ENCODE measurements at places on chromosomes 4 and X. TPM values are rescaled to one million over a fixed set of nuclear protein-coding genes. Genes with fewer than 3 reads are reported as not detected.

- H3K27ac ChIP-seq, result no peak overlapping the region
- H3K27me3 ChIP-seq, result no peaks in the 10 kb centered on the region
- H3K4me1 ChIP-seq, result peaks cover 4% of the 10 kb centered on the region
- DNase-seq, result no peak
These were observed 866.9 kb upstream of the FRG1 start for GRCh38 chr4:189073739-189074138.

PPP2R3B gene
- polyA plus RNA-seq, result 13.7 TPM

DNA sequence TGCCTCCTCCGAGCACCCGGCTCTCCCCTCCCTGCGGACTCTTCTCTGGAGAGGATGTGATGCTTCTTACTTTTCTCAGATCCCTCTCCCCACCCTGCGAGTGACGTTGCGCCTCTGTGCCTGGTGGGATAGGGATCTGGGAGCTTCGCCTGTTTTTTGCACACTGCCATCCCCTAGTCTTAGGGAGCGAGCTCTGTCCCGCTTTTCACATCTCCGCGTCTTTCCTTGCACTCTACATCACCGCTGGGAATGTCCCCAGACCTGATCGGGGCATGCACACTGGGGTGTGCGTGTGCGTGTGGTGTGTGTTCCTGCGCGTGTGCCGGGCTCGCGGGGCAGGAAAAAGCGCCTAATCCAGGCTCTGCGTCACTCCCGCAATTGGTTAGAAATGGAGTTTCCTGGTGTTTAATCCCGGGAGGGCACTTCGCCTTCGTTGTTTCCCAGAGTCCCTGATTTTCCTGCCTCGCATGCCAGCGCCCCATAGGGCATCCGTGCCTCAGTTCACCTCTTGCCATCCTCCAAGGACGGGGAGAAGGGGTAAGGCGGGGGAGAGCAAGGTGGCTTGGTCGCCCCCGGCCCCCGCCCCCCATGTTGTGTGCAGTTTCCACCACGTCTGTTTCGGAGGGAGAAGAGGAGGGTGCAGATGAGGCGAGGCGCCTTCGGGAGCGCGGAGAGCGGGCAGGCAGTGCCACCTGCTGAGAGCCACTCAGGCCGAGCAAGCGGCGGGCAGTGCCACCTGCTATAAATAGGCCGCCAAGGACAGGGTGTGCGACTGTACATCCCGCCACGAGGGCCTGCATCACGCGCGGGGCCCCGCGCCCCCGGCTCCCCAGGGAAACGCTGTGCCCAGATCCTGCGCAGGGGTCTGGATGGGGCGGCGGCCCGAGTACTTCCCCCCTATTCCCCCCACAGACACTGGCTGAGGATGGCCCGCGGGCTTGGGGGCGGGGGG lies 759 bp upstream of the TBC1D1 start:
- H3K36me3 ChIP-seq, result no peaks in the 10 kb centered on the region
- H3K27me3 ChIP-seq, result peaks cover 47% of the 10 kb centered on the region
- no peaks in the 10 kb centered on the region for H3K4me1 ChIP-seq
- DNase-seq, result peak; percentile 1

KLB gene
- polyA plus RNA-seq, result not detected

RXFP1 gene
- polyA plus RNA-seq, result not detected

- H3K36me3 ChIP-seq, result no peaks in the 10 kb centered on the region
- DNase-seq, result peak; percentile 87
- H3K4me1 ChIP-seq, result peaks cover 8% of the 10 kb centered on the region
- H3K4me3 ChIP-seq, result peak overlapping the region; percentile 79
These were observed 410 bp upstream of the AMER1 start for GRCh38 chrX:64205735-64206501.

DNA sequence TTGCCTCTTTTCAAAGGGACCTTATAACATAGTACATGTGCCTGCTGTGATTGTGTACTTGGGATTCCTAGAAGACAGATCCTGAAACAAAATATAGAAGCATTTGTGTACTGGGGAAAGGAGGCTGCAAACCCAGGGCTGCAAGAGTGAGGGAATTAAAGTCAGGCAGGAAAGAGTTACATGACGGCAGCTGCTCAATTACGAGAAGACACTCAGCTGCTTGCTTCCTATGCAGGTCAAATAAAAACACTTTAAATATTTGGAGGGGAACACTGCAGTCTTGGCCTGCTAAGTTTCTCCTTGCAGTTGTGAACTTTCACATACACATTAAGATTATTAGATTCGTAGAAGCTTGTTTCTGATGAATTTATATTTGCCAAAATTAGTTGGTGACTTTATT lies 191.9 kb upstream of the CXCL13 start:
- no peak overlapping the region for H3K27ac ChIP-seq
- H3K36me3 ChIP-seq, result no peaks in the 10 kb centered on the region
- DNase-seq, result no peak
- H3K27me3 ChIP-seq, result peaks cover 1% of the 10 kb centered on the region

GRCh38 chr4:78938868-78939666 lies at the start of gene PAQR3:
PAQR3 (minus strand) TSS chr4:78939438; CDS start chr4:78939224, 214 bp downstream.
- peak within 1 kb of the TSS; percentile 64 for H3K27ac ChIP-seq
- peak within 1 kb of the TSS; percentile 100 for H3K4me3 ChIP-seq
- peak; percentile 76 for DNase-seq
- peaks cover 8% of the 10 kb centered on the region for H3K27me3 ChIP-seq
- no peaks in the 10 kb centered on the region for H3K36me3 ChIP-seq

DBET gene
- not detected for polyA plus RNA-seq

GRCh38 chr4:1631136-1631535 lies 53.0 kb downstream of the FAM53A start:
- H3K27ac ChIP-seq, result no peak overlapping the region
- no peaks in the 10 kb centered on the region for H3K36me3 ChIP-seq
- no peak overlapping the region for H3K4me3 ChIP-seq
- no peak for DNase-seq

DNA sequence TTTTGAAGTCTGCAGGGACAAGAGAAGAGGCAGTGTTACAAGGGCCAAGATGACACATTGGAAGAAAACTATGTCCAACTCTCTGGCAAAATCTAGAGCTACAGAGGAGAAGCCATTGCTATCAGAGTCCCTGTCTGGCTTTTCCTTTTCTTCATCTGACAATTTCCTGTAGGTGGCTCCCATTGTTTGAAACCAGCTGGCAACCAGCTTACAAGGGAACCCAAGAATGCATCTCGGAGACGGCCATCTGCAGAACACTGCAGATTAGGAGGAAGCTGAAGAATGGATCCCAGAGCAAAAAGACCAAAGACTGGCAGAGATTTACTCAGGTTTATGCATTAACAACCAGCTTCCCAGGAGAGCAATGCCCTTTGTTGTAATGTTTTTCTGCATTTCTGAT lies 216.2 kb upstream of the CTSO start:
- DNase-seq, result no peak
- H3K27me3 ChIP-seq, result no peaks in the 10 kb centered on the region
- no peak overlapping the region for H3K4me3 ChIP-seq
- H3K4me1 ChIP-seq, result peaks cover 5% of the 10 kb centered on the region
- no peak overlapping the region for H3K27ac ChIP-seq
- H3K36me3 ChIP-seq, result no peaks in the 10 kb centered on the region

GRCh38 chr4:163920426-163920825 lies 425.9 kb downstream of the TMA16 start:
- no peaks in the 10 kb centered on the region for H3K36me3 ChIP-seq
- no peaks in the 10 kb centered on the region for H3K27me3 ChIP-seq
- H3K4me1 ChIP-seq, result no peaks in the 10 kb centered on the region
- H3K4me3 ChIP-seq, result no peak overlapping the region
- no peak for DNase-seq
- H3K27ac ChIP-seq, result no peak overlapping the region

MID1 gene
- polyA plus RNA-seq, result 36.6 TPM

DNA sequence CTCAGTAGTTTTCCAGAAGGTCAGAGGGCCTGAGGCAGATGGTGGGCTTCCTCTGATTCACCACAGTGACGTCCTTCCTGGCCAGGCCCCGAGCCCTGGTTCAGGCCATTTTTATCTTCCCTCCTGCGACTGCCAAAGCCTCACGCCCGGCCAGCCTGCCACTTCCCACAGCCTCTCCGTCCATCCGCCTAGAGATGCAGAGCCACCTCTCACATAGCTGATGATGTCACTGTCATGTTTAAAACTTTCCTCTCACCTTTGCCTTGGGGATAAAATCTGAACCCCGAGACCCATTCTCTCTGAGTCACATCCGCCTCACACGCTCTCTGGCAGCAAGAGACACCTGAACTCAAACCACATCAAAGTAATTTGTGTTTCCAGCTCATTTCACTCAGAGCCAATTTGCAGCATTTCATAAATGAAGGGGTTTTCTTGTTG lies 175.3 kb downstream of the QDPR start:
- no peaks in the 10 kb centered on the region for H3K4me1 ChIP-seq
- H3K4me3 ChIP-seq, result no peak overlapping the region
- H3K27me3 ChIP-seq, result peaks cover 4% of the 10 kb centered on the region
- H3K27ac ChIP-seq, result no peak overlapping the region
- peak; percentile 48 for DNase-seq

DGKQ gene
- polyA plus RNA-seq, result 15.6 TPM

- no peak for DNase-seq
- H3K4me1 ChIP-seq, result no peaks in the 10 kb centered on the region
- peak overlapping the region; percentile 86 for H3K4me3 ChIP-seq
- H3K27me3 ChIP-seq, result peaks cover 27% of the 10 kb centered on the region
These were observed 547 bp downstream of the GUCY1A1 start for GRCh38 chr4:155667222-155667567.

GRCh38 chrX:31609130-31609529 lies 537.3 kb upstream of the FTHL17 start:
- no peaks in the 10 kb centered on the region for H3K4me1 ChIP-seq
- H3K4me3 ChIP-seq, result no peak overlapping the region
- H3K27ac ChIP-seq, result no peak overlapping the region
- no peaks in the 10 kb centered on the region for H3K36me3 ChIP-seq

- no peaks in the 10 kb centered on the region for H3K36me3 ChIP-seq
- peaks cover 7% of the 10 kb centered on the region for H3K27me3 ChIP-seq
- peak; percentile 37 for DNase-seq
- H3K27ac ChIP-seq, result peak overlapping the region; percentile 81
These were observed 1.6 kb downstream of the CASK start for GRCh38 chrX:41921492-41922430.

DNA sequence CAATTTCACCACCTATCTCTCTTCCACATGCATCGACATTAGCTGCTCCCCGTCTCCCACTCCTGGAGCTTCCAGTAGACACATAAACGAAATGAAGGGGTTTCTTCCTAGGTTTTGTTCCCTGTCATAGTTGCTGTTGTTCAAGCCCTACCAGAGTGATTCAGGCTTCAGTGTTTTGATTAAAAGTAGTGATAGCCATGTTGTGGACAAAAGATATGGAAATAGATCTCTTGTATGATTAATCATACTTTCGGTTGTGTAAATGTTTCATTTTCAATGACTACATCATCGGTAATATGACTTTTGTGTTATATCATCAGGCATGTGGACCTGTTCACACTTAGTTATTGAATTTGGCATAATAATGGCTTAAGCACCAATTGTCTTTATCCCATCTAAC lies 96.5 kb upstream of the KLF3 start:
- H3K4me1 ChIP-seq, result peaks cover 14% of the 10 kb centered on the region
- H3K27ac ChIP-seq, result no peak overlapping the region
- peak; percentile 21 for DNase-seq
- no peak overlapping the region for H3K4me3 ChIP-seq

Measured in IMR-90 (cell line).